AG20443 (cell line): ENCODE measurements at places on chromosomes 4 and X.

DNA sequence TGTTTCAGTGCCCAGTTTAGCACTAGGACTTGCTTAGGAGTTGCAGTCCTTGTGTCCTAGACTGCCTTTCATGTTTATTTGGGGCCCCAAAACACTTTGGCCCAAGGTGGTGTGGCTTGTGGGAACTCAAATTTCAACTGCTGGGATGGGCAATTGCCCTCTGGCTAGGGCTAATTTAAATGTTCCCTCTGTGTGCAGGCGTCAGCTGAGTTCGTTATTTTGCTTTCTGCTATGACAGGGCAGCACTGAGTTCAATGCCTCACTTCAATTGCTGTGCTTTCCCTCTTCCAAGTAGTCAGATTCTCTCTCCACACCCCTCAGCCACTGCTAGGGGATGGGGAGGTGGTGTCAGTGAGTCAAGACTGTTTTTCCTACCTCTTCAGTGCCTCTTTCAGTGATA, 51.1 kb downstream of the ITIH6 start:
- no peak for DNase-seq

- DNase-seq: no peak
Observed at GRCh38 chrX:110426155-110426504, 67.5 kb downstream of the RTL9 start.

DNA sequence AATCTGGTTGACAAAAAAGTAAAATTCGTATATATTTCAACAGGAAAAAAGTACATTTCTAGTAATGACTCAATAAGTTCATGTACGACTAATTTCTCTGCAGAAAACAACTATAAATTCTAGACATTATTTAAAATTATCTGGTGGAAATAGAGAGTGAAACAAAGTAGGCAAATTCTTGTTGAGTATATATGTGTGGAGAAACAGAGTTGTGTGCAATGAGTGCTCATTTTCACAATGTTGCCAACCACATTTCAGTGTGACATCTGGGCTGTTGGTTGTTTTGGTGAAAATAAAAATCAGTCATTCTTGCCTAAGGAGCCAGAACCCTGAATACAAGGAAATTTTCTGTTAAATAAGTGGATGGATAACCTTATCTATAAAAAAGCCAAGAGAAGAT, 372.0 kb upstream of the NDST4 start:
- no peak for DNase-seq

- DNase-seq: no peak
Observed at GRCh38 chr4:85495621-85496020, 20.7 kb downstream of the ARHGAP24 start.

DNA sequence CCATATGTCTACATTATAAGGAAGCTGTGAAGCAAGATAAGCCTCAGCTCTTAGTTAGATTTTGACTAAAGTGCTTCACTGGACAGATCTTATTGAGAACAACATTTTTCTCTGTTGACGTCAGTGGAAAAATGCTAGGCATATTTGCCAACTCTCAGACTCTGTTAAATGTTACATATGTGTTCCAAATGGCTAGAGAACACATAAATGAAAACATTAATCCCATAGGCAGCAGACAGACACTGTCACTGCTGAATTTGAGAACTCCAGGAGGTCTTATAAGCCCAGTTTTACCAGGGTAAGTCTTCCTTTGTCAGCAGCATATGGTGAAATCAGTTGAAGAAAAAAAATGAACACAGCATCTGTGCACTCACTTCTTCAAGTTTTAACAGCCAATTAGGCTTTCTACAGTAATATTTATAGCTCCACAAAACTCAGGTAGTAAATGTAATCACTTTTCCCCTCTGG, 186.9 kb downstream of the CAMK2D start:
- peak; percentile 13 for DNase-seq

DNA sequence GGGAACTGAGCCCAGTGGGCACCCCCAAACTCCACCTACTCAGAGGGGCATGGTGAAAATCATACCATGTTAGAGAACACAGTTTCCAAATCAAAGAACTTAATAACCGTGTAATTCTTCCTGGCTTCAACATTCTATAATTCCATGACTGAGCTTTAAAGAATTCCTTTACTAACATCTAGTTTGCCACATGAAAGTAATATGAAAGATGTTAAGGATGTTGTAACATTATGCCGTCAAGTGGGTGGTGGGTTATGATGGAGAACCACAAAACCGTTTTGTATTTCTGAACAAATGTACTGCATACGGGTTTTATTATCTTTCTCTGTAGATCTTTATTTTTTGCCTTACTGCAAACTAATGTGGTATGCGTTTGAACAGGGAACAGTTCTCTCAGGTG, 549.0 kb upstream of the MAGEB2 start:
- DNase-seq: no peak

DNA sequence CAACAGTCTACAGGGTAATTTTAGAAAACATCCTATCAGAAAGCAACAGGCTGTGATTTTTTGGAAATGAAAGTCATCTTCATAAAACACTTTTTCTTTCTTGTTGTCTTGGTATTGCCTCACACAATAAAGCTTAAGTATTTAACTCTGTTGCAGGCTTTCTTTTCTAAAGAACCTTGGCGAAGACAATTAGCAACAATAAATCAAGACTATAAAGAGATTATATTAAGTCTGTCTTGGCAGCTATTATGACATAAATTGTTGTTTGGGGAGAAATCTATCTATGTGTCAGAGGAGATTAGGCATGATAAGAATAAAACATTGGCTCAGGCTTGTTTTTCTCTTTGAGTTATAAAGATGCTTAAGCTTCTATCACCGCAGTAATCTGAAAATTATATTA, 1774.8 kb downstream of the ARAP2 start:
- DNase-seq: no peak

DNA sequence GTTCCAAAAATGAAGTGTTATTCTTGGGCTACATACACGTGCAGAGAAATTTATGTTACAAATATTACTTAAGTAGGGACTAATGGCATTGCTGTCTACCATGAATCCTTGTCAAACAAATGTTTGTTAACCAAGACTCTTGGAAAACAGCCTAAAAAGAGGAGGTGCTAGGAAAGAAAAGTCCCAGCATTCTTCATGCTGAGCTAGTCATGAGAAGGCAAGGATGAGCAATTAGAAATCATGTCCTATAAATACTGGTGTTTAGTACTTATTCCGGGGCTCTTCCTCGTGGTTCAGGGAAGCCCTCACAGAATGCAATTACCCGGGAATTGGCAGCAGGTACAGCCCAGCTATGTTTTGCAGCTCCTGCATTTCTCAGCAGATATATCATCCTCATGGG, 378.1 kb upstream of the FTHL17 start:
- DNase-seq: peak; percentile 25

DNA sequence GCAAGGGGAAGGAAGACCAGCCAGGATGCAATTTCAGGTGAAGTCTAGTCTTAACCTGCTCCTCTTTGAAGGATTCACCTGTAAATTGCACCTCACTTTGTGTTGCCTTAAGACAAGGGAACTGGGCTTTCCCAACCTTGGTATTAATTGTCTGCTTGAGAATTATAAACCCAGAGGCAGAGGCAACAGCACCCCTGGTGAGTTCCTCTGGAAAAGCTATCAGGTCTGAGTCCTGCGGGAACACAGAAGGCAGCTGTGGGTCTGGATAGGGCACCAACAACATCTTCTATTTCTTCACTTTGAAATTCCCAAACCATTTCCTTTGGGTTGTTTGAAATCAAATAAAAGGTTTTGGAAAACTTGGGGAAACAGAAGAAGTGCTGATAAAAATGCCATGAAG, 109.2 kb upstream of the NPY2R start:
- no peak for DNase-seq

GRCh38 chr4:118825799-118826198, 10.1 kb downstream of the SEC24D start:
- DNase-seq: no peak

DNA sequence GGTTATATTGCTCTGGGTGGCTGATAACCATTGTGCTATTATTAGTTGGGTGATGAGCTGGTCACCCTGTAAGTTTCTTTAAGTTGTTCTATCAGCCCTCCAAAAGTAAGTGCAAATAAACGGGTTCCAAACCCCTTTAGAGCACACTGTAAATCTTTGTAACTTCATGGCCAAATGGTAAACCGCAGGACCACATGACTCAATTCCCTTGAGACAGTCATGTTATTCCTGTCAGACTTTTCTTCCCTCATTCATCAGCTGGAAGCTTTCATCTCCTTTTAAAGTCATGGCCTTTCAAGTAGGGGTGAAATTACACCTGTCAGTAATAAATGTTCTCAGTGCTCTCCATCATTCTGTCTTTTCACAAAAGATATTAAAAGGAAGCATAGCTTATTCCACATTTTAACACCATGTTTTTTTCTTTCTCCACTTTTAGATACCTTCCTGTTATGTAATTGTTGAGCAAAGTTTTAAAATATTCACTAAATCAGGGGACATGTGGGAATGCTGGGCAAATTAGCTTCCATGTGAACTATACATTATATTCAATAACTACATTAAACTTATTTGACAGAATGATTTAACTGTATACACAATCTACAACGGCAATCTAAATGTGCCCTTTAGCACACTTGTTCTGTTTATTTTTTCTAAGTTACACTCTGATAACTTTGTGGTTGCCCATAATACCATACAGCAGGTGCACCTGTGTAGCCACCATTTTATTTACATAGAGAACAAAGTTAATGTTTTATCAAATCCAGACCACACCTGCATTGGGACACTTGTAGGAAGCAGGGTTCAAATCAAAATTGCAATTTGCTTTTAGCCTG, 275.5 kb downstream of the CFAP299 start:
- peak; percentile 9 for DNase-seq

DNA sequence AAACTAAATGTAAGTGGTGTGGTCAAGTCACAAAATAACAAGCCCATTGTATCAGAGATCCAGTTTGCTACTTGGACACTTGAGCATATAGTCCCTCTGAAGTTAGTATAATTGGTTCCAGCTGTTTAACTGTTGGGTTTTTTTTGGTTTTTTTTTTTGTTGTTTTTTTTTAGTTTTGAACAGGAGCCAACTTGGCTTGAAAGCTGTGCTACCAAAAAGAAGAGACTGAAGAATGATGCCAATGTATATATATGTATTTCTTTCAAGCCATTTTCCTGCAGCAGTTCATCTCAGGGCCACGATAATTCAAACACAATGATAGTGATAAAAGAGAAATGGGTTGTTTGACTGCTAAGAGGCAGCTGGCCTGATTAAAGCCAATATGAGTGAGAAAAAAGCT, 138.3 kb downstream of the PCDH18 start:
- no peak for DNase-seq

- no peak for DNase-seq
Observed at GRCh38 chr4:8860096-8860891, 11.3 kb downstream of the HMX1 start.

- DNase-seq: peak; percentile 37
Observed at GRCh38 chr4:174764105-174764729, 64.8 kb downstream of the GLRA3 start.

GRCh38 chrX:139725720-139726119, 17.8 kb upstream of the MCF2 start:
- DNase-seq: no peak

GRCh38 chrX:3592184-3592583, 121.3 kb downstream of the PRKX start:
- DNase-seq: no peak

GRCh38 chr4:156970501-156971164, 966 bp downstream of the PDGFC start:
- DNase-seq: peak; percentile 72

DNA sequence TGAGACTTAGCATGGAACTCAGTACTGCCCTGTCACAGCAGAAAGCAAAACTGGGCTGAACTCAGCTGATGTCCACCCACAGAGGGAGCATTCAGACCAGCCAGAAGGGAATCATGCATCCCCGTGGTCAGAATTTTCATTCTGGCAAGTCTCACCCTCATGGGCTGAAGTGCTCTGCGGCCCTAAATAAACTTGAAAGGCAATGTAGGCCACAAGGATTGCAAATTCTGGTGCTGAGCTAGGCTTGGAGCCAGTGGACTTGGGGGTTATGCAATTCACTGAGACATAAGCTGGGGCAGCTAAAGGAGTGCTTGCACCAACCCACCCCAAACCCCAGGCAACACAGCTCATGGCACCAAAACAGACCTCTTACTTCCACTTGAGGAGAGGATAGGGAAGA, 494.1 kb downstream of the GABRG1 start:
- no peak for DNase-seq

DNA sequence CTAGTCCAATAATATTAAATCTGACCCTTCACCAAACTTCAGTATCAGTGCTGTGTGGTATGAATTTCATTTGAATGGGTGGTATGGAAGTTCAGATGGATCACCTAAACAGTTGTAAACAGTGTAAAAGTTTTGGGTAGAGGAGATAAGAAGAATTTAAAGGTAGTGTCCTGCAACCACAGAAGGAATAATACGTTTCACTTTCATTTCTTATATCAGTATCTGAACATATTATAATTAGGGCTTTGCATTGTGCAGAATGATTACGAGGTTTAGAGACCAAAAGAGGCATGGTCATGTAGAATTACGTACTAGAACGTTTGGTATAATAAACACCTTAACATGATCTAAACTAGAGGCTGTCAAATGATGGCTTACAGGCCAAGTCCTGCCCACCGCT, 116.1 kb downstream of the PDLIM5 start:
- no peak for DNase-seq

DNA sequence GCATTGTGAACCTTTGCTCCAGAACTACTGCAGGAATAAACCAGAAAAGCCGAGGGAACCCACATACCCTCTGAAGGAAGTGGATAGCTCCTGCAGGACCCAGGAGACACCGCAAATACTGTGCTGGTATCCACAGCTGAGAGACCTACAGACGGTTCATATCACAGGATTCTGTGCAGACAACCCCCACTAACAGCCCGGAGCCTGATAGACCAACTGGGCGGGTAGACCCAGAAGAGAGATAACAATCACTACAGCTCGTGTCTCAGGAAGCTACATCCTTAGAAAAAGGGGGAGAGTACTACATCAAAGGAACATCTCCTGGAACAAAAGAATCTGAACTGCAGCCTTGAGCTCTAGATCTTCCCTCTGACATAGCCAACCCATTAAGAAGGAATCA, 150.8 kb downstream of the FRAS1 start:
- no peak for DNase-seq

GRCh38 chr4:77449171-77449570, 156.4 kb upstream of the CXCL13 start:
- DNase-seq: peak; percentile 45

DNA sequence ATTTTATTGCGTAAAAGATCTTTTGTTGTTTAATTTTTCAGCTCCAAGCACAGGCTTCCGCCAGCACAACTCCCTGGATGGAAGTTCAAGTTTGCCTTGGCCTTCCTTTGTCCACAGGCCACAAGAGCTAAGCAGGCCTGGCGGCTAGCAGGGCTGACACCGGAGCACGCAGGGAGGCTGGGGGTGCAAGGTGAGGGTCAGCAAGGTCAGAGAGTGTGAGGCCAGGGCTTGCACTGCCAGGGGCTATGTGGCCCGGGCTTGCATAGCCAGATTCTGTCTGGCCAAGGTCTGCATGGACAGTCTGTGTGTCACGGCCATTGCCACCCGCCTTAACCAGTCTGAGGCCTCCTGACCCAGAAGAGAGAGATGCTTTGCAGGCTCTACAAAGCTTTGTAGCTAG, 123.9 kb downstream of the BCOR start:
- no peak for DNase-seq

DNA sequence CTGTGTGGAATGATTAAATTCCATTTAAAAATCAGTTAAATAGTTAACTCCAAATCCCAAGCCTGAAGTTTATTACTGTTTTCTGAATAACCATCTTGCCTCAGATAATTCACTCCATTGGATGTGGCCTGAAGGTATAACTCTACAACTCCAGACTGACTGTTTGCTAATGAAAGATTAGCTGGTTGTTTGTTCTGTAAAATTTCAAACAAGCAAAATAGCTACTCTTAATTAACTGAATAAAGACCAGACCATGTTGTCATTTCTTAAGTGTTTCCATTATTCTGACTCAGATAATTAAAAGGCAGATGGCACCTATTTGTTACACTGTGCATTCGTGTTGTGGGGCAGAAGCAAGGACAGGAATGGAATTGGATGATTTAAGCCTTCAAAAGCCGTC, 78.5 kb upstream of the DDIT4L start:
- no peak for DNase-seq
